AG09309 (cell line): ENCODE measurements at places on chromosomes 7 and 10.

GRCh38 chr10:103870516-103870915 lies 15.1 kb upstream of the SH3PXD2A start:
- peak; percentile 81 for DNase-seq

GRCh38 chr7:66150471-66150870 lies 35.8 kb downstream of the CRCP start:
- peak; percentile 59 for DNase-seq

- DNase-seq = no peak
These were observed 574.4 kb downstream of the PTPRN2 start for GRCh38 chr7:158013085-158013668.

DNA sequence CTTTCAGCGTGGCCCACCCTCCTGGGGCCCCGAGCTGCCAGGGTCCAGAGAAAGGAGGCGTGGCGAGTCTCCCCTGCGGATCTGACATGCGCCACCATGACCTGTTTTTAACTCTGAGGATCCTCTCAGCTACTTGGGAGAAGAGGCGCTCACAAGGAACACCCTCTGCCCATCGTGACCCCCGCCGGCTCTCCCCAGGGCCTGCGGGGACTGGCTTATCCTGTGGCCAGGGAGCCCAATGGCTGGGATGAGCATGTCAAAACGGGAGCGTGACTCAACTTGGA lies 93.7 kb downstream of the EBF3 start:
- DNase-seq = no peak

GRCh38 chr7:50729962-50730361 lies 52.7 kb downstream of the GRB10 start:
- peak; percentile 28 for DNase-seq
